Left ventricle myocardium inferior (tissue), 1 donor: ENCODE measurements at places on chromosomes 11 and 22. TPM values are rescaled to one million over a fixed set of nuclear protein-coding genes. Genes with fewer than 3 reads are reported as not detected.

Gene OR10A2
- total RNA-seq = not detected

Gene CNIH2
- total RNA-seq = not detected

Gene CRACR2B
- total RNA-seq = 23.2 TPM

Gene ZC3H12C
- total RNA-seq = 16.8 TPM

Gene PNPLA5
- total RNA-seq = not detected

Gene FAM89B
- total RNA-seq = 40.9 TPM

Gene RNASEH2C
- total RNA-seq = 39.7 TPM
